ENCODE measurements at places on chromosomes 5 and 9.

DNA sequence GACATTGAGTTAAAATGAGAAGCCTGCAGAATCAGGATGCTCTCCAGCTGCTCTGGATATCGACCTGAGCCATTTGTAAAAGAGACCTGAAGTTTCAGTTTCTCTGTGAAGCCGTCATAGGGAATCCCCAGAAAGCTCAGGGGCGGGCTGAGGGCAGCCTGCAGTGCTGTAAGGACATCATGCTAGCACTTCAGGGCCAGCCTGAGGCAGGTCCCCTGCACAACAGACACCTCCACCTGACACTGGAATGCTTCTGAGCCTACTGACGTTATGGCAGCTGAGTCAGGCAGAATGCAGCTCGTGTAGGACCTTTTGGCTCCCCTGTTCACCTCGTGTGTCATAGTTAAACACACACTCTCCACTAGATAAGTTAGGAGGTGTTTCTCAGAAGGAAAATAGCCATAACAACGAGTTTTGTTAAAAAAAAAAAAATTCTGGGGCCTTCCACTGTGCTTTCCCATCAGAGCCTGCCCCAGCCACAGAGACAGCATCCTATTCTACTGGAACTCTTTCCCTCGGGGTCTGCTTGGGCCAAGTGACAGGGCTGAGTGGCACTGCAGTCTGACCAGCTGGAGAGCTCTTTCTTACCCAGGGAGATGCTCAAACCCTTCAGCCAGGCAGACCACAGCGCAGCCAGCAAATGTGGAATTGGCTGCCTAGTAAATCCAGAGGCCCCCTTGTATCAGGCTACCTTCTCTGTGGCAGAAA is 354.9 kb downstream of the DIRAS2 start:
- no peak for DNase-seq

DNA sequence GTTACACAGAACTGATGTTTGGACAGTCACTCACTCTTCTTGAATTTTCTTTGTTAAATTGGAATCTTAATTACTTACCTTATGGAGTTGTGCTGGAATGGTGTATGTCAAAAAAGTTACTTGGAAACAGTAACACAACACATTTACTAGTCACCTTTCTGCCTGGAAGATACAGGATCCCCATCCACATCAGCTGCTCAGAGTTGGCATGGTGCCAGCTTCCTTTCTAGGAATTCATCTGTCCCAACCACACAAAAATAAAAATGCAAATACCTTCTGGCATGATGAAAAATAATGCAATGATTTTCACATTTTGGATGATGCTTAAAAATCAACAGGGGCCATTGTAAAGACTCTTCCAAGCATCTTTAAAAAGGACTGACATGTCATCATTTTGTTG is 341.5 kb downstream of the TMEM38B start:
- DNase-seq = peak; percentile 11

GRCh38 chr5:60340965-60341471 is 358.9 kb downstream of the DEPDC1B start:
- DNase-seq = no peak

GRCh38 chr5:38543886-38544285 is 12.6 kb downstream of the LIFR start:
- no peak for DNase-seq

DNA sequence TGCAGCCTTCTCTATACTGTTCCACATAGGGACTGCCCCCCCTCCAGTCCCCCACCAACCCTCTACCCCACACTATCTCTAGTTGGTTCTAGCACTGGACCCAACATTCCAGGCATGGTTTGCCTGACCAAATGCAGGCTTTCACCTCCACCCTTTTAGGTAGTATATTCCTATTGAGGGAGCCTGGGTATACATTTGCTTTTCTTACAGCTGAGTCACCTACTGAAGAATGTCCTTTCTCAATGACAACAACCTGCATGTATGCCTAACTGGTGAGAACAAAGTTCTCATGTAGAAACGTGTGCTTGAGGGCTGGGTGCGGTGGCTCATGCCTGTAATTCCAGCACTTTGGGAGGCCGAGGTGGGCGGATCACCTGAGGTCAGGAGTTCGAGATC is 8.2 kb downstream of the TNIP1 start:
- peak; percentile 87 for DNase-seq

GRCh38 chr5:172105811-172106210 is 82.2 kb downstream of the STK10 start:
- DNase-seq = no peak

DNA sequence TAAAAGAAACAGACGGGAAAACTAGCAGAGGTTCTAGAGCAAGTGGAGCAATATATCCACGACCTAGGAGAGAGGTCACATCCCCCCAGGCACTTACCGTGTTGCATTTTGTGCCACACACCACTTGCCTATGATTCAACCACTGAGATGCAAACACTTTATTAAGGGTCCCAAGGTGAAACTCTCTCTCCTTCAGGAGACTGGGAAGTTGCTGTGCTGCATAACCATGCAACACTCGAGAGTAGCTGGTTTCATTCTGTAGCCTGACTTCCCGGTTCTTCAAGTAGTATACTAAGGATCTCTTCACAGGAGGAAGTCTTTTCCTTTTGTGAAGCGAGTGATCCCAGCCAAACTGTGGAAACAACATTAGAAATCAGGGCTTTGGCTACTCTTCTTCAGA is 1.6 kb downstream of the DCAF12 start:
- DNase-seq = peak; percentile 3

DNA sequence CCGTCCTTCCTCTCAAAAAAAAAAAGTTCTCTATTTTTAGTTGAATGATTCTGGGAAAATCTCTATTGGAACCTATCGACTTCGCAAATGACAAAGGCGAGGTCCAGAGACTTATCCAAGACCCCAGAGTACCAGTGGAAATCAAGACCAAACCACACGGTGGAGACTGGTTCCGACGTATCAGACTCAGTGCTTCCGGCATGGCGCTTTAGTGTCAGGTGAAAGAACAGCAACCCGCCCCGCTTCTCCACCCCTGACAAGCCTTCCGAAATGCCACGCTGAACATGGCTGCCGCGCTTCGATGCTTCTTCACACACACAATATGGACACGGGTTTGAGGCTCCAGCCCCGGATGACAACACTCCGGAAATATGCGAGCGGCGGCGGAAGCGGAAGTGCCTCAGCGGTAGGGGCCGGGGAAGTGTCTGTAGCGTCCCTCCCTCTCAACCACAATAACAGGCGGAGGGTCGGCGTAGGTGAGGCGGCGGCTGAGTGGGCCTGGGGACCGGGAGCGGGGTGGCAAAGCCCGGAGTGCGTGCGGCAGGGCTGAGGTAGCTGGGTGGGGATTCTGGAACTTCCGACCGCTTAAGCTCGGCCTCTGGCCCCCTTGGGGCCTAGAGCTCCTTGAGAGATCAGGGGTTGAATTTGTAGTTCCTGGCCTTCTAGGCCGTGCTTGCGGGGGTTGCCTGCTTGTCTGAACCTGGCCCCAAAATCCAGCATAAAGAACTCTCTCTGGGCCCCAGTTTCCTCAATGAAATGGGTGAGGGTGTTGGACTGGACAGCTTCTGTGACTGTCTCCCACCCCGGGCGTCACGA is at the start of gene FBXO38:
TSS of gene FBXO38 (plus strand) at position 395 of the 816 bp plus-strand sequence. CDS start 10,819 bp downstream, outside the sequence.
- DNase-seq = peak; percentile 99

DNA sequence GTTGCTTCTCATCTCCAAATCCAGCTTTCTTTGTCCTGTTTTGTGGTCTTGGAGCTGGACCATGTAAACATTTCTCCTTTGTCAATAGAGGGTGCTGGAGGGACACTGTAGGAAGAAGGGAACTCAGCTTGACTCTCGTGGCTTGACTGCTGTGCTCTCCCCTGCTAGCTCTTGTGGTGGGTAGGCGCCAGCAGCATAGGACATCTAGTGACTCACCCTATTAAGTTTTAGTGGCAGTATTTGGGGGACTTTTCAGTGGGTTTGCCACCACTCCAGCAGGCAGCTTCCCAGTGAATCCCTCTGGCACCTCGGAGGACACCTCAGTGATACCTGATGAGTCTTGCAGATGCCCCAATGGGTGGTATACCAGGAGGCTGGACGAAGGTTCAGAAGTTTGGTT is 97.8 kb downstream of the TSSK1B start:
- DNase-seq = peak; percentile 81

DNA sequence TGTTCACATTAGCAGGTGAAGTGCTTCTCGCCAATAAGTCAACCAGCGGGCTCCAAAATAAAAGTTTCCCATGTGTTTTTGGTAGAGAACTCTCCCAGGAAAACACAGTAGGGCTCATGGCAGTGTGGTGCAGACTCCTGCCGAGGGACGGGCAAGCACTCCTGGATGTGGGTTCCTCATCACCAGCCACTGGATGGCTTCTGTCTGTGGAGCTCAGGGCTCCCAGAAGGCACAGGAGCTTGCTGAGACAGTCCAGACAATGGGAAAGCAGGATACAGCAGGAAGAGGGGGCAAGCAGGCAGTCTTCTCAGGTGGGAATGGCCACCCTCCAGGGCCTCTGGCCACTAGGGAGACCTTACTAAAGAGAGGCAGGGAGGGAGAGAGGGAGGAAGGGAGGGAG is 142.4 kb downstream of the HSD17B3 start:
- no peak for DNase-seq

DNA sequence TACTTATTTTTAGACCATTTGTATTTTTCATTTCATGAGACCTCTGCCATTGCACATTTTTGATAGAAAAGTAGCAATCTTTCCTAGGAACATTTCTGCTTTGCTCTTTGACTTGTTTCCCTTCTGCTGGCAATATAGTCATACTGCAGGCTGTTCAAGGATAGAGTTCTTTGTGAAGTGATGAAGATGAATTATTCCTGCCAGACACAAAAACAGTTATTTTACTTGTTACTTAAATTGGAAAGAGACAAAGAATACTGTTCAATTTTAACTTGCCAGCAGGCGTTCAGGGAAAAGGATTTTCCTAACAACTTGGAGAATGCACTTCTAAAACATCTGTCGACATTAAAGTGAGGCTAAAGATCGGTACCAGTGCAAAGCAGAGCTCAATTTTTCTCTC is 251.7 kb upstream of the ACTBL2 start:
- DNase-seq = no peak

DNA sequence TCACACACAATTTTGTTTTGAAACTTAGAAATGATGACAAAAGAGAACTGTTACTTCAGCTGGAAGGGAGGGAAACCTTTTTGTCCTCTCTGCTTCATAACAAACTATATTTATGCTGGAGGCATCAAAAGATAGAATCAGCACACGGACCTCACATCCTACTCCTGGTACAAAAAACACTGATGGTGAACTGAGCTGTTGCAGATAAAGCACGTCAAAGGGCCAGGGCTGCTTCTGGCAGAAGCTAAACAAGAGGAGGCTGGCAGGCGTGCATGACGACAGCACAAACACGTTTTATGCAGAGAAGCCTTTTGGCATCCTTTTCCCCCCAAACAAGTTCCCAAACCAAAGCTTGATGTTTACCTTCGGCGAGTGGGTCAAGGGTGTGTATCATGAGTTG is 169.6 kb downstream of the SLC24A2 start:
- DNase-seq = no peak

- DNase-seq = peak; percentile 25
Observed at GRCh38 chr9:126326228-126327005, at the start of gene MVB12B. MVB12B (plus strand) TSS chr9:126326829; CDS start chr9:126326930, 101 bp downstream.

DNA sequence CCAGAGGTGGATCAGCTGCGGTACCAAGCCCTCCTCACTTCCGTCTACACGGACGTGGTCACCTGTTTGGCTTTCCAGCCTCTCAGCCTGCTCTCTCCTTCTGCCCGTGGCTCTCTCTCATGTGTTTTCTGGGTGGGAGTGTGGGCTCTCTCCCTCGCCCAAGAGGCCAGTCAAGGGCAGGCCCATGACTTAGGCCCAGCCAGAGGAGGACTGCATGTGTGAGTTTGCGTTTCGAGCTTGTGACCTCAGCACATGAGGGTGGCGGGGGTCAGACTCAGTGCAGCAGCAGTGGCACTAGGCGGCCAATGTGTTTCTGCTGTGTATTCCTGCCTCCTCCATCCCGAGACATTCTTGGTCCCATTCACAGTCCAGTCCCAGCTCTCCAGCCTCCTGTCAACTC is 82.5 kb upstream of the SMIM23 start:
- no peak for DNase-seq

- no peak for DNase-seq
Observed at GRCh38 chr9:121196389-121196788, 5.3 kb downstream of the RAB14 start.

DNA sequence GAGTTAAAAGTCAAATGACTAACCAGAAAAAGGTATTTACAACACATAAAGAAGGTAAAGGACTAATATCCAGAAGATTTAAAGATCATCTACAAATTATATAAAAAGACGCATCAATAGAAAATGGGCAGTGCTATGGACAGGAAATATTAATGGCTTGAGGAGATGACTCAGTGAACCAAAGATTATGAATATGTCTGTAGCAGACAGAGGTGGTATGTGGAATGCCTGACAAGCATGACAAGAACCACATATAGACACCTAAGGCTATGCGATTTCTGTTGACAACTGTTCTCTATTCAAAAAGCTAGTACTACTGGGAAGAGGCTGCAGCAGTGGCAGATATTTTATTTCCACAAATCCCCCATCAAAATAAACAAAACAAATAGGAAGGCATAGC is 177.0 kb upstream of the SH3GL2 start:
- no peak for DNase-seq

DNA sequence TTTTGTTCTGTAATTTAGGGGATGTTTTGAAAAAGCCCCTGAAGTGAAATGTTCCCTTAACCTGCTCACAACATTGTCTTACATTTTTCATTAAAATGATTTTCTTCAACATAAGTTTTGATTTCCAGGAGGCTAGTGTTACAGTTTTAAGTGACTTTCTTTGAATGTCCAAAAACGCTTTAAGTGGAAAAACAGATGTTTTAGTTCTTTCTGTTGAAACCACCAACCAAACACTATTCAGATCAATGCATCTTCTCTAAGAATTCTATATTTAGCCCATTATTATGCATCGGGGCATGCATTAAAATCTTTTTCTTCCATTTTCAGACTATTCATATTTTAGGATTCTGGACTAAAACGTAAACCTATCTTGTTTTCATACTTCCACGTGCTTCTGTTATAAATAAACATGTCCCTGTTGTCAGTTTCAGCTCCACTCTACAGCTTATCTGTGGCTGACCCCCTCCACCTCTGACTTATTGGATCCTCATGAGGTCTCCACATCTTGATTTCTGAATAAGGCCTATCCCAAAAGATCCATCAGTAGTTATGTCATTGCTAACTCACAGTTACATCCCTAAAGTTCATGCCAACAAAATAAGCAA is 882.3 kb upstream of the SEMA6A start:
- no peak for DNase-seq

DNA sequence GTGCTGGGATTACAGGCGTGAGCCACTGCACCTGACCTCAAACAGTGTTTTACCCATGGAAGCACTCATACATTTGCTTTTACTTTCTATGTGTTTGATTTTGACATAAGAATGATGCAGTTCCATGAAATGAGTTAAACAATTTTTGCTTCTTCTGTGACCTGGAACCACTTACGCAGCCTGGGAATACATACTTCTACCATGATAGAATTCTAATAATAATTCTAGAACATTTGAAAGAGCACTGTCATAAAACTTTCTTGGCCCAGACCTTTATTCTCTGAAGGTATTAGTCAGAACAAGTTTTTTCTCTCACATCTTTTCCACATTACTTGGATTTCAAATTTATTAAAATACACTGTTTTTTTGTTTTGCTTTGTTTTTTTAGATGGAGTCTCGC is 25.3 kb upstream of the COL5A1 start:
- no peak for DNase-seq
